ENCODE measurements at places on chromosomes 7 and 10.

DNA sequence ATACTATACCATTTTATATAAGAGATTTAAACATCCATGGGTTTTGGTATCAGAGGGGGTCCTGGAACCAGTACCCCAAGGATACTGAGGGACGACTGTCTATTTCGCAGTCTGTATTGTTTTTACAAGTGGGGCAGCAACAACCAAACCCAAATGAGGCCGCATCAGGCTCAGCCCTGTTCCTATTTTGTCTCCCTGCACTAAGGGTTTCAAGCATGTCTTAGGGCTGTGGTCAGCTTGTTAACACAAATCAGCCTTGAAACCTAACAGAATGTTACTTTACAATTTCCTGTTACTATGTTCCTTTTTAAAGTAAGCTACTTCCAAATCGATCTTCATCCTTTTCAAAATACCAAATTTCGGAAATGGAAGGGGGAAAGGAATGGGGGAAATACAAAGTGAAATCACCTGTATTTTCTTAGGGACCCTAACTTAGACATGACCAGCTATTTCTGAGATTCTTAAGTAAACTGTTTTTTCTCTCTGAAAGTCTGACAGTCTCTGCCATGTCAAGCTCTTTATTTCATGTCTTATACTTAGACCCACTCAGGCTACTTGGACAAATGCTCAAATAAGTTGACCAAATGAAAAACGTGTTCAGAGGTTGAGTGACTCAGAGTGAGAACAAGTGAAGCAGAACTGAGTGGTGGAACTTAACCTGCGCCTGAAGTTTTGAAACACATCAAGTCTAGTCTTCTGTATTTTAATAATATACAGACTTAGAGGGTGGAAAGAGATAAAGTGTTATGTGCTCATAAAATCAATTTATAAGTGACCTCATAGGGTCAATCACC, 75.8 kb downstream of the C1GALT1 start:
- DNase-seq, result no peak

GRCh38 chr10:75122505-75122904, 11.0 kb downstream of the SAMD8 start:
- no peak for DNase-seq

GRCh38 chr10:113434950-113435349, 117.9 kb upstream of the HABP2 start:
- no peak for DNase-seq

GRCh38 chr10:86630079-86630478, 24.3 kb upstream of the OPN4 start:
- DNase-seq, result no peak

GRCh38 chr10:70898687-70899086, 10.3 kb upstream of the PCBD1 start:
- DNase-seq, result no peak

- no peak for DNase-seq
Measured at GRCh38 chr10:110794808-110795207, 76.9 kb upstream of the PDCD4 start.

- DNase-seq, result no peak
Measured at GRCh38 chr7:17411922-17412321, 113.5 kb downstream of the AHR start.

- no peak for DNase-seq
Measured at GRCh38 chr7:143222782-143223181, 945 bp downstream of the TAS2R40 start.

GRCh38 chr7:116614499-116615262, 57.3 kb upstream of the MET start:
- no peak for DNase-seq

DNA sequence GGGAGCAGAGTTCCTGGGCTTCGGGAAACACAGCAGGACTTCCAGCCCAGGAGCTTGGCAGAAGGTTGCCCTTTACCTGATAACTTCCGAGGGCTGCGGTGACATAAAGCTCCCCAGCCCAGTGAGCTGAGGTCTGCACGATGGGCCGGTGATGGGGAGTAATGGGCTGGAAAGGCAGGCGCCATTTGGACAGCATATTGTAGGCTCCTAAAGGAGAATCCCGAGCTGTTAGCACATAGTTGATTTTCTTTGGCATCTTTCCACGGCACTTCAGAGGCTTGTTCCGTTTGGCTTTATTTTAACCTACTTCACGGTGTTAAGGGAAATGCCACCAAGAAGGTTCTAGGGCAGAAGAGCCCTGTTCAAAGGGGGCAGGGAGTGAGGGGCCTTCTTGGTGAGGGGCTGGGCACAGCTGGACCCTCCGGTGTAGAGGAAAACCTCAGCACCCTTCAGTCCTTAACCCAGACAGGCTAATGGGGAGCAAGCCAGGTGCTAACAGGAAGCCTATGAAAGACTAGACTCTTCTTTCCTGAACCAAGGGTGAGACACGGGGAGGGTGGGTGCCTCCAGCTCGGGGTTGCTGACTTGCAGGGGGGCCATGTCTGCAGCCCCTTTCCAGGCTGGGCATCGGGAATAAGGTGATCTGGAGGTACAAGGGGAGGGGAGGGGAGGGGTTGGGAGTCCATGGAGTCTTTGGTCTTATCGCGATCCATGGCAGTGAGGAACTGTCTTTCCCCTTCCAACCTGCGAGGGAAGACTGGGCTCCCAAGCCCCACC, 347.7 kb downstream of the GLRX3 start:
- DNase-seq, result no peak

GRCh38 chr10:21764466-21765189, 230.6 kb downstream of the MLLT10 start:
- DNase-seq, result no peak

GRCh38 chr7:50349963-50350944, 45.7 kb downstream of the IKZF1 start:
- no peak for DNase-seq

DNA sequence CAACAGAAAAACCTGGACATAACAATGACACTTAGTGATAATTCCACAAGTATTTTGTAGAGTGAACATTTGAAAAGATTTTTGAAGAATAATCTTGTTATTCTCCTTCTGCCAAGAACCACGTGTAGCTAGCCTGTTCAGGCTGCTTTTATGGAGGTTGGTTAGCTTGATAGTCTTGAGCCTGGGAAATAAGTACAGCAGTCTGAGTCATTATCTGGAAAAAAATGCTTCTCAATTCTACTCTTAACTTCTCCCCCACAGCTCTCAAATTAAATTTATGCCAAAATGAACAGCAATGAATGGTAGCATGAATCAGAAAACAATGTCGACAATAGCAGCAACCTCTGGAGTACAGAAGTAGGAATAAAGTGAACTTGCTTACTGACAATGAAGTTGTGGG, 63.2 kb downstream of the GPR37 start:
- DNase-seq, result no peak

DNA sequence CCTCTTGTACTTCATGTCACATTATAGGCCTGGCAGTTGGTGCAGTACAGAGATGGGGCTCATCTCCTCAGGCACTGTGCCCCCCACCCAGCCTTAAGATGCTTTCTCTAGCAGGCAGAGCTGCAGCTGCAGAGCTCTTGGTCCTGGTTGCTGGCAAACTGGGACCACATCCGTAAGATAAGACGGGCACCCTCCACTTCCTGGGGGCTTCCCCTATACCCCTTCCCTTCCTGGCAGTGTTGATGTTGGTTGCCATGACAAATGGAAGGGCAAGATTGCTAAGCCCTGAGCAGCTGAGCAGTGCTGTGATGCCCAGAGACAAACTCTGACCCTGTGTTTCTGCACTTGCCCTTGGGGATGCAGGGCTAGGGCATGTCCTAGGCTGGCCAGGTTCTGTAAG, 103.4 kb upstream of the ANLN start:
- DNase-seq, result no peak

DNA sequence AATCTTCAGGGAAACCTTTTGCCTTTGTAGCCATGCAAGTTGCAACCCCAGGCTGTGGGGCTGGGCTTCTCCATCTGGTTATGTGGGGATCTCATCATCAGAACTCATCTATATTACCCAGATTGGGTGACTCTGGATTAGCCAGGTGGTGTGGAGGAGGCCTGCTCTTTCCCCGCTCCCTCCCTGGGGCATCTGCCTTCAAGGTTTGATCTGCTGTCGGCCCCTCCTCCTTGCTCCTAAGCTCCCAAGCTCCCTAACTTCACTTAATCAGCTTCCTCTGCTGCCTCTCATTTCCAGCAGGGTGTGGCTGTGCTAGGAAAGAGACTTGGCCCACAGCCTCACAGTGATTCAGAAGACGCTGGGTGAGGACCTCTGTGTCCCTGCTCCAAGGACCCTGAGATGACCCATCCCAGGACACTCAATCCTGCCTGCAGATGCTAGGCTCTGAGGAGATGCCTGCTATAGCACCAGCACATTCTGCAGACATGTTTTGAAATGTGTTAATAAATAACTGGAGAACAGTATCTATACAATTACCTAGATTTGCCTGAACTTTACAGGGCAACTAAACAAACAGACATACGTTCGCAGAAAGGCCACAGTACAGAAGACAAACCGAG, 392.1 kb upstream of the PODXL start:
- peak; percentile 76 for DNase-seq

GRCh38 chr10:121900443-121901174, 27.2 kb downstream of the ATE1 start:
- DNase-seq, result no peak

GRCh38 chr7:130649004-130649790, 19.4 kb downstream of the COPG2 start:
- DNase-seq, result no peak

- DNase-seq, result no peak
Measured at GRCh38 chr10:107829161-107829560, 664.7 kb upstream of the SORCS1 start.

- no peak for DNase-seq
Measured at GRCh38 chr10:59284118-59284975, 78.0 kb downstream of the FAM13C start.

GRCh38 chr10:110747609-110748464, 103.7 kb downstream of the RBM20 start:
- no peak for DNase-seq

- DNase-seq, result no peak
Measured at GRCh38 chr10:64731016-64731415, 1209.8 kb downstream of the REEP3 start.

DNA sequence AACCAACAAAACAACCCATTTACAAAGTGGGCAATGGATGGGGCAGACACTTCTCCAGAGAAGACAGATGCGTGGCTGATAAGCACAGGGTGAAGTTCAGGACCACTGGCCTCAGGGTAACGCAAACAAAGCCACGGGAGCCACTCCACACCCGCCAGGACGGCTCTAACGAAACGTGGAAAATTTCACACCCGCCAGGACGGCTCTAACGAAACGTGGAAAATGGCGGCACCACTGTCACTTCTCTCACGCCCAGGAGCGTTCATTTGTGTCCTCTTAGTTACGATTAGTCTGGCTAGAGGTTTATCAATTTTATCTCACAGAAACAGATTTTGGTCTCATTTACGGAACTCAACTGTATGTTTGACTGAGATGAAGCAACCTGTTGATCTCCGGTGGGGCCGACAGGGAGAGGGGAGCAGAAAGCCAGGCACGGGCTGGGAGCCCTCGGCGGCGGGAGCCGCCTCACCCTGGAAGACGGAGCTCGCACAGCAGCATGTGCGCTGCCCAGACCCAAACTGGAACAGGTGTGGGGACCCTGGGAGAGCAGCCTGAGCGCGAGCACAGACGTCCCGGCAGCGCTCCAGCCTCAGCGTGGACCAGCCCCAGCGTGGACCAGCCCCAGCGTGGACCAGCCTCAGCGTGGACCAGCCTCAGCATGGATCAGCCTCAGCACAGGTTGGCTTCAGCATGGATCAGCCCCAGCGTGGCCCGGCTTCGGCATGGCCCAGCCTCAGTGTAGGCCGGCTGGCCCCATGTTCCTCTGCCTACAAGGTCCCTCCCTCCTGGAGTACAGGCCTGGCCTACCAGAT, 243.5 kb downstream of the MAD1L1 start:
- DNase-seq, result no peak

DNA sequence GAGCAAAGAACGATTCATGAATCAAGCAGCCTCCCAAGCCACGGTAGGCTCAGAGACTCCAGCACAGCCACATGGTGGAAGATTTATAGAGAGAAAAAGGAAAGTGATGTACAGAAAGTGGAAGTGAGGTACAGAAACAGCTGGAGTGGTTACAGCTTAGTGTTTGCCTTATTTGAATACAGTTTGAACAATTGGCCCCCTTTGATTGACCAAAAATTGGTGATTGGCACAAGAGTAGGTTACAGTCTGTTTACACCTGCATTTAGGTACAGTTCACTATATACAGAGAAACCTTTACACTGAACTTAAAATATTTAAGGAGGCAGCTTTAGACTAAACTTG, 136.4 kb upstream of the ASAH2 start:
- no peak for DNase-seq
